ENCODE measurements at places on chromosomes 6 and 20. TPM values are rescaled to one million over a fixed set of nuclear protein-coding genes. Genes with fewer than 3 reads are reported as not detected.

Gene DYNLT2
- total RNA-seq: 3.7 TPM

Gene HTR1E
- total RNA-seq: not detected

Gene ATP9A
- 0.07 TPM for total RNA-seq

Gene FGD2
- total RNA-seq: 435 TPM

Gene OR2J3
- not detected for total RNA-seq

Gene LINC00237
- 0.17 TPM for total RNA-seq

Gene SCGN
- total RNA-seq: not detected

Gene RNF144B
- 13.5 TPM for total RNA-seq

Gene MTFR2
- total RNA-seq: 2.5 TPM

Gene SENP6
- 134 TPM for total RNA-seq

Gene SAMD3
- not detected for total RNA-seq

Gene CRISP2
- not detected for total RNA-seq

Gene GRM1
- not detected for total RNA-seq

Gene BCLAF1
- 259 TPM for total RNA-seq

DNA sequence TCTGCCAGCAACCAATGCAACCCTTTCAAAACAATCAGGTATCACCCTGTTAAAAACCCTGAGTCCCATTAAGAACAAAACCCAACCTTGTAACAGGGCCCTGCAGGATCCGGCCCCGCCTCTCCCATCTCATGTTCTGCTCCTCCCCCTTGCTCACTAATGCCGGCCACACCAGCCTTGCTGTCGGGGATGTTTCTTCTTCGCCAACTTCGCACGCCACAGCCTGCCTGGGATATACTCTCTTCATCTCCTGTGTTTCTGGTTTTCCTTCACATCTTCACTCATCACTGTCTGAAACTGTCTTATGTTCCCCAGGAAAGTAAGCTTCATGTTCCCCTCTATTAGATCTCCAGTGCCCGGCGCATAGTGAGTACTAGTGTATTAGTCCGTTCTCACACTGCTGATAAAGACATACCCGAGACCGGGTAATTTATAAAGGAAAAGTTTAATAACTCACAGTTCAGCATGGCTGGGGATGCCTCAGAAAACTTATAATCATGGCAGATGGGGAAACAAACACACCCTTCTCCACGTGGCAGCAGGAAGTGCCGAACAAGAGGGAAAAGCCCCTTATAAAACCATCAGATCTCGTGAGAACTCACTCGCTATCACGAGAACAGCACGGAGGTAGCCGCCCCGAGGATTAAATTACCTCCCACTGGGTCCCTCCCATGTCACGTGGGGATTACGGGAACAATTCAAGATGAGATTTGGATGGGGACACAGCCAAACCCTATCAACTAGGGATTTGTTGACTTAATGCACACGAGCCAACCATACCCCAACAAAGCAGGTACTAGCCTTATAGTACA is 5.1 kb downstream of the TP53RK start:
- DNase-seq: no peak

- no peak for DNase-seq
Observed at GRCh38 chr6:110491644-110492317, 15.4 kb upstream of the SLC22A16 start.

- no peak for DNase-seq
Observed at GRCh38 chr20:58097943-58098342, 130.5 kb downstream of the ANKRD60 start.

GRCh38 chr6:108492131-108492766 is 68.5 kb upstream of the FOXO3 start:
- no peak for DNase-seq

- DNase-seq: no peak
Observed at GRCh38 chr6:122798099-122798641, 9.1 kb downstream of the SMPDL3A start.

DNA sequence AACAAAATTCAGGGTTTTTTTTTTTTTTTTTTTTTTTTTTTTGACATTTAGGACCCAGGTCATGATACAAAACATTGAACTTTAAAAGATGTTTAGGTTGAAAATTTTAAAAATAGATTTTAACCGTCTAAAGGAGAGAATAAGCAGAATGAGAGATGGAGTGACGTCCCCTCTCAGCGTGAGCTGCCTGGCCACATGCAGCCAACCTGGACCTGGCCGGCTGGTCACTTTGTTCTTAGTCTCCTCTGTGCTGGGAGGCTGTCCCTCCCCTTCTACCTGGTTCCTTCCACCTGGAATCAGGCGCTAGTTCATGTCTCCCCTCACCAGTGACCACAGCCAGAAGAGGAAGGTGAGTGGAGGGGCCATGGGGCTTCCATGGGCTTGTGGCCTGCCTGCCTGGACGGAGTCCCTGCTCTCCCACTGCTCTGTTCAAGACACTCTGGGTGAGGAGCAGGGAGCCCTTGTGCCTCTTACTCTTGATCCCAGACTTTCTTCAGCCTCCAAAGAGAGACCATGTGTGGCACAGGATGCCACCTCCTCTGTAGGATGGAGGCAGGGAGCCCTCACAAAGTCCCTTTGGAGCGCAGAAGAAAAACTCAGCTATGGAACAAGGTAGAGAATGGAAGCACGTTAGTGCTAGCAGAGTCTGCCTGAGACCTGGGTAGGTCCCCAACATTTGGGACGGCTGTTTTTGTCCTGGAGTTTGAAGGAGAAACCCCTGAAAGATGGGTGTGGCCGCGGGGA is 31.7 kb downstream of the IRF4 start:
- DNase-seq: no peak

DNA sequence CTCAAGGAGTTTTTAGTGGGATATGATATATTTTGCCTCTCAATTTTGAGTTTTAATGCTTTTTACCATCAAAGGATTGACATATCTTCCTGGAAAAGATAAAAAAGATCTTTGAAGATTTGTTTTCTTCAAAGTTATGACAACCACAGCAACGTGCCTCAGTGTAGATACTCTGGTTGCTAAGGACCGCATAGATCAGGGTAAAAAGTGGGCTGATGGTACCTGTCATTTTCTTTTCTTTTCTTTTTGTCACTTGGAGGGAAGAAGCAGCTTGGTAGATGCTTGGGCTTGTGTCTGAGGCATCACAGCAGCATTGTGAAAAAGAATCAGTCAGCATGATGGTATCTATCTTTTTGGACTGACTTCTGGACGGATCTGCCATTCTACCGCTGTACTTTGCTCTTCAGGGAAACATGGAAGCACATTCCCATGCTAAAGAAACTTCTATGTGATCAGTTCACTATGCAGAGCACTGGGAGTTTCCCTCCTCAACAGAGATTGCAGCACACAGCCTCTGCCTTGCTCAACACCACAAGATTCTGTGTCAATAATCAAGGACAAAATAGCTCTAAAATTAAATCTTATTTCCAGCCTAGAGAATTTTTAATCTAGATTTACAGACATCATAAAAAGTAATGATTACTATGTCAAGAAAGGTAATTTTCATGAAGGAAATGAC is 54.8 kb upstream of the SGK1 start:
- no peak for DNase-seq

- peak; percentile 16 for DNase-seq
Observed at GRCh38 chr20:25280051-25280573, 32.2 kb downstream of the PYGB start.

- DNase-seq: no peak
Observed at GRCh38 chr6:91442342-91442741, 855.5 kb upstream of the MAP3K7 start.

DNA sequence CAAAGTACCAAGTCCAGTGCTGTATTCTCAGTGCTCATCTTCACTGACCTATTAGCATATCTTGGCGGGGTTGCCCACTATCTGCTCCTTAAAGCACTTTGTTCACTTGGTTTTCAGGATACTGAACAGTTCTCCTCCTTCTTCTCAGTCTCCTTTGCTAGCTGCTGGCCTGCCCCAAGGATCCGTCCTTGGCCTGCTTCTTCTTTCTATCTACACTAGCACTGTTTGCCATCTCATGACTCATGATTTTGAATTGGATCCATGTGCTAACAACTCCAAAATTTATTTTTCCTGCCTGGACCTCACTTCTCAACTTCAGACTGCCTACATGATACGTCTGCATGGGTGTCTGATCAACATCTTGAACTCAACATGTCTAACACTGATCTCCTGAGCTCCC is 15.5 kb downstream of the TPD52L1 start:
- DNase-seq: no peak

DNA sequence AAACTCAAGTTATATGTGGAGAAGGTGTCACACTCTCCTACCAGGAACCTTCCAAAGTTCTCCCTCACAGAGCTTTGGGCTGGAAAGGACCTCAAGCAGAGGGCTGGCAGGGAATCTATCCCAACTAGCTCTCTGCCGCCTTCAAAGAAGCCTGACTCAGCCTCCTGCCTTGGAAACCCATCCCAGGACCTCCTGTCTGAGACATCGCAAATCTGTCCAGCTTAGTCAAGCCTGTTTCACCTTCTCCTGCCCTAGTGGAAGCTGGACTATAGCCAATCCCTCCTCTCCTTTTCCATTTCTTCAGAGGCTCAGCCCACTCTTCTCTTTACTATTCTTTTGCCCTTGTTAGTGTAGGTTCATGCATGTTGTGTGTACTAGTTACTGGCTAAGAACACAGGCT is 48.2 kb upstream of the FOXP4 start:
- DNase-seq: no peak

DNA sequence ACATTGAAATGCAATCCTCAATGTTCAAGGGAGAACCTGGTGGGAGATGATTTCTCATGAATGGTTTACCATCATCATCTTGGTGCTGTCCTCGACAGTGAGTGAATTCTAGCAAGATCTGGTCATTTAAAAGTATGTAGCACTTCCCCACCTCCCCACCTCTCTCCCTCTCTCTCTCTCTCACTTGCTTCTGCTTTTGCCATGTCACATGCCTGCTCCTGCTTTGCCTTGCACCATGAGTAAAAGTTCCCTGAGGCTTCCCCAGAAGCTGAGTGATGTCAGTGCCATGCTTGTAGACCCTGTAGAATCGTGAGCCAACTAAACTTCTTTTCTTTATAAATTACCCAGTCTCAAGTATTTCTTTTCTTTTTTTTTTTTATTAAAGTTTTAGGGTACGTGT is 60.5 kb downstream of the DST start:
- no peak for DNase-seq

DNA sequence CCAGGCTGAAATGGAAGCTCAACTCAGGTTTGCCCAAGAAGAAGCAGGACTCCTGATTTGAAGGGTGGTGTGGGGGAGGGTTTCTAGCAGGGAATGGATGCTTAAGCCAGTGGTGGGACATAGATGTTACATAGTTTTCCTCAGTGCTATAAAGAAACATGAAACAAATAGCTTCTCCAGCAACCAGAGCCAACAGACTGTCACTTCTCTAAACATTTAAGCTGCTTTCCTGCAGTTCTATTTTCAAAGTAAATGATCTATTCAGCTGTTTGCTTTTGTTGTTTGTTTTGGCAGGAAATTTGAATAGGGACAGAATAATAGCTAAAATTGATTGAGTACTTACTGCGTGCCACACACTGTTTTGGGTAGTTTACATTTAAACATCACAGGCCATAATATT is 169.0 kb downstream of the UST start:
- DNase-seq: no peak

- no peak for DNase-seq
Observed at GRCh38 chr20:10217721-10218410, 764 bp upstream of the SNAP25 start.

- no peak for DNase-seq
Observed at GRCh38 chr6:82906489-82906888, 159.2 kb downstream of the UBE3D start.

DNA sequence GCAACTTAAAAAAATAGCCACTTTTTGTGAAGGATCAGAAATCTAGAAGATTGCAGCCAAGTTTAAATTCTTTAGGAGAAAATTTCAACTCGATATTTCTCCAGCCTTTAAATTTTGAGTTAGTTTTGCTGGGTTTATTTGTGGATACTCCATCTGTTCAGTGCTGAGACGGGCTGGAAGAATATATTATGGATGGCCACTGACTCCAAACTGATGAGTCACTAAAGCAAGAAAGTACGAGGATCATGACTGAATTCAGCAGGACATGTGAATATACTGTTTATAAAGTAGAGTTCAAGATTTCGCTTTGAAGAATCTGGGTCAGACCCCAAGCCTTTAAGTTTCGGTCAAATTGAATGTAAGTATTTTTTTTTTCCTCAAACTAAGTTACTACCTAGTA is 199.5 kb downstream of the ADGRB3 start:
- no peak for DNase-seq

GRCh38 chr6:53734473-53735299 is 60.1 kb upstream of the LRRC1 start:
- DNase-seq: no peak

DNA sequence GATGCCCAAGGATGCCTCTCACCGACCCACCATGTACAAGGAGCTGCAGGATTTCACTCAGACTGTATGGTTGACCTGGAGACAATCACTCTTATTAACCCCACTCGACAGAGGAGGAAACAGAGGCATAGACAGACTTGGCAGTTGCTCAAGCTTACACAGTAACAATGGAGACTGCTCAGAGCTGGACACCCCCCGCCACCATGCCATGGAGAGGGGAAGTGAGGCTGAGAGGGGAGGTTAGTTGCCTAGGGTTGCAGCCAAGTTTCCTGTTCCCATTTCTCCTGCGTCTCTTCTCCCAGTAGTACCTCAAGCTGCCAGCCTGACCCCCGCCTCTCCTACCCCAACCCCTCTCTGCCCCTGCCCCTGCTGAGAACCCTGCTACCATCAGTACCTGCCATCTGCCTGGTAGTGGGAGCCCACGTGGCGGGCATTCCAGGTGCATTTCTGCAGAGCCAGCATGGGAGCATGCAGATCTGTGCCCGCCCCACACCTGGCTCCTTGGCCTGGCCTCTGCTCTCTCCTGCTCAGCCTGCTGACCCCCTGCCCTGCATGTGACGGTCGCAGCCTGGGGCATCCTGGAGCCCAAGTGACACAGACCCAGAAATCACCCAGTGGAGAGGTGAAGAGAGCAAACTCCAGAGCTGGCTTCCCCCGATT is 157.7 kb downstream of the PREX1 start:
- no peak for DNase-seq

GRCh38 chr6:142118328-142118727 is 14.4 kb upstream of the GJE1 start:
- no peak for DNase-seq

- no peak for DNase-seq
Observed at GRCh38 chr6:101931766-101932165, 538.3 kb downstream of the GRIK2 start.

DNA sequence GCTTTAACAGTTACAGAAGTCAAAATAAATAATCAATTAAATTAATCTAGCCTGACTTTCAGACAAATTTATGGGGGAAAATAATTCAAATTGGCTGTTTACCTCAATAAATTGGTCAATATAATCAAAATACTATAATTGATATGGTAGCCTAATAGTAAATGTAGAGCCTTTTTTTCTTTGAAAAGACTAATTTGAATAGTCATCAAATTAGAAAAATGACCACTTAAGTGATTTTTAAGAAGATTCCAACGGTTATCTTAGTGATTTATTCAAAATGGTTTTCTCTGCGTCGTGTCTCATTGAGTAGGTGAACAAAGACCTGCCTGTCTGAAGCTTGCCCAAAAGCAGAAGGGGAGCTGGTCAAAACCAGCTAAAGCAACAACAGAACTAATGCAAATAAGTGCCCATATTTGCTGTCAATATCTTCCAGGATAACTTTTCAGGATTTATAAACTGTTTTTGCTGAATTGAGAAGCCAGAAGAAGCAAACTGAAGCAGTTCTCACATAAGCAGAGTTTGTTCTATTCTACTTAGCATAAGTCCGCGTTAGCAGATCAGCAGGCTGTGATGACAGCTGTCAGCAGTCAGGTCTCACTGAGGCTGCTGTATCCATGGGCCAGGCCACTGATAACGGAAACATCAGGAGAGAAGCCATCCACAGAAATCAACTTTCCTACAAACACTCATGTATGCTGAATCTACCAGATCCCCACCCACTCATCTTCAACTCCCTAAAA is 7.0 kb downstream of the RCAN2 start:
- DNase-seq: no peak

GRCh38 chr6:79842376-79843040 is 104.8 kb downstream of the ELOVL4 start:
- DNase-seq: no peak

- DNase-seq: no peak
Observed at GRCh38 chr20:16488086-16488485, 85.2 kb downstream of the KIF16B start.

All from activated B cell treated with CpG ODN at 0.5 μM for 24 hours (primary cell).